ENCODE measurements at places on chromosomes 6 and 20. TPM values are rescaled to one million over a fixed set of nuclear protein-coding genes. Genes with fewer than 3 reads are reported as not detected.
A peak's percentile ranks its signal among the peaks of the same experiment; 100 is the strongest.

The CD83 gene
- 9.0 TPM for total RNA-seq

The SLC52A3 gene
- 8.5 TPM for total RNA-seq

The OXT gene
- not detected for total RNA-seq

The CRISP3 gene
- 22.7 TPM for total RNA-seq

GRCh38 chr6:40164345-40164755, 230.1 kb upstream of the MOCS1 start:
- no peak overlapping the region for H3K27ac ChIP-seq
- H3K4me3 ChIP-seq, result peak overlapping the region; percentile 21
- no peak for DNase-seq
- H3K4me1 ChIP-seq, result peaks cover 20% of the 10 kb centered on the region

DNA sequence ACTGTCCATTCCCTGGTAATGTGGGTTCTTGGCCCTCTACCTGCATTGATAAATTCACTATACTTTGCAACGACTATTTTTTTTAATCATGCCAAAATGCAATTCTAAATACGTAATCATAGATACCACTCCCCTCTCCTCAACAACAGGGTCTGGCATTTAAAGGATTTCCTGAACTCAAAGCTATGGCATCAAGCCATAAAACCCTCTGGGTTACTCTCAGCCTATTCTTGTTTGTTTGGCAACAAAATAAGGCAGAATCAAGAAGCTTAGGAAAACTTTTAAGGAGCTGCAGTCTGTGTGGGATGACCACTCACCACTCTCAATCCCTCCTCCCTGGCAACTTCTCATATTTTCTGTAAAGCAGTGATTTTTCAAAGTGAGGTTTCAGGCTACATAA, 669.9 kb upstream of the ID4 start:
- H3K4me1 ChIP-seq, result no peaks in the 10 kb centered on the region
- DNase-seq, result no peak
- H3K4me3 ChIP-seq, result no peak overlapping the region
- no peak overlapping the region for H3K27ac ChIP-seq
- no peaks in the 10 kb centered on the region for H3K36me3 ChIP-seq
- H3K27me3 ChIP-seq, result no peaks in the 10 kb centered on the region

DNA sequence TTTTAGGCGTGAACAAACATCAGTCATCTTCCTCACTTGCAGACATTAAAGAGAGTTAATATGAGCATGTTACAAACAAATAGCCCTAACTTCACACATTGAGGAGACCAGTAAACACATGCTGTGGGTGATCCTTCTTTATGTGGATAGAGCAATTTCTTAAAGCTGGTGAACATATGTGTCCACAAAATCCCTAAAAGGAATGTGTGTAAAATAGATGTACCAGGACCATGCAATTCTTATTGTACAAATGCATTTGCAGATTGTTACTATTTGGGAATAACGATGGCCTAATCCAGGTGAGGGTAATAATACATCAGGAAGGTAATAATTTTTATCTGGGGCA, 228.9 kb downstream of the ALDH8A1 start:
- peak overlapping the region; percentile 73 for H3K27ac ChIP-seq
- H3K36me3 ChIP-seq, result no peaks in the 10 kb centered on the region
- peaks cover 50% of the 10 kb centered on the region for H3K4me1 ChIP-seq
- DNase-seq, result no peak
- no peaks in the 10 kb centered on the region for H3K27me3 ChIP-seq
- H3K4me3 ChIP-seq, result no peak overlapping the region

DNA sequence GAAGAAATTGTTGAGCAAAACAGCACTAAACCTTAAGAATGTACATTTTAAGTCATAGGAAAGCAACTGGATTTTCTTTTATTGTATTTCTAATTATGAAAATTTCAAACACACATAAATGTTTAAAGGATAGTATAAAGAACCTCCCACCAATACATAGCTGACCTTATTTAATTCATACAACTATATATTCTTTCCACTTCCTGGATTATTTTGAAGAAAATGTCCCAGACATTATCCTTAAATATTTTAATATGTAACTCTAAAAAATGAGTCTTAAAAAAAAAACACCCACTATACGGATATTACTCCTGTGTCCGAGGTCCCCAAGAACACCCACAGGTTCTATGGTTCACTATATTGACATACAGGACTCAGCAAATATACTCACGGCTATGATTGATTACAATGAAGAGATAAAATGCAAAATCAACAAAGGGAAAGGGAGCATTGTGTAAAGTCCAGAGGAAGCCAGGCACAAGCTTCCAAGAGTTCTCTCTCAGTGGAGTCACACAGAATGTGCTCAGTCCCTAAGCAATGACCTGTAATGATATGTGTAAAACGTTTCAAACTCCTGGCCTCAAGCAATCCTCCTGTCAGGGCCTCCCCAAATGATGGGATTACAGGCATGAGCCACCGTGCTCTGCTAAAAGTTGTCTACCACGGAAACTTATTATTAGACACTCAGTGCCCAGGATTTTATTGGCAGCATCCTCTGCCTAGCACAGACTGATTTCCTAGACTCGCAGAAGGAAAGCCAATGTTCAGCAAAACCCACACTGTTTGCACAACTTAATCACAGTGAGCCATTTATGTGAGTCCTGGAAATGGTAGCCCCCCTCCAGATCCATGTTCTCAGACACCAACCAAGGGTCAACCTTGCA, 23.2 kb downstream of the GLYATL3 start:
- H3K4me1 ChIP-seq, result no peaks in the 10 kb centered on the region
- no peaks in the 10 kb centered on the region for H3K27me3 ChIP-seq
- DNase-seq, result no peak
- H3K27ac ChIP-seq, result no peak overlapping the region

- H3K27ac ChIP-seq, result no peak overlapping the region
- no peak for DNase-seq
- H3K36me3 ChIP-seq, result no peaks in the 10 kb centered on the region
- no peaks in the 10 kb centered on the region for H3K27me3 ChIP-seq
Observed at GRCh38 chr6:14146506-14147096, 29.0 kb downstream of the CD83 start.

DNA sequence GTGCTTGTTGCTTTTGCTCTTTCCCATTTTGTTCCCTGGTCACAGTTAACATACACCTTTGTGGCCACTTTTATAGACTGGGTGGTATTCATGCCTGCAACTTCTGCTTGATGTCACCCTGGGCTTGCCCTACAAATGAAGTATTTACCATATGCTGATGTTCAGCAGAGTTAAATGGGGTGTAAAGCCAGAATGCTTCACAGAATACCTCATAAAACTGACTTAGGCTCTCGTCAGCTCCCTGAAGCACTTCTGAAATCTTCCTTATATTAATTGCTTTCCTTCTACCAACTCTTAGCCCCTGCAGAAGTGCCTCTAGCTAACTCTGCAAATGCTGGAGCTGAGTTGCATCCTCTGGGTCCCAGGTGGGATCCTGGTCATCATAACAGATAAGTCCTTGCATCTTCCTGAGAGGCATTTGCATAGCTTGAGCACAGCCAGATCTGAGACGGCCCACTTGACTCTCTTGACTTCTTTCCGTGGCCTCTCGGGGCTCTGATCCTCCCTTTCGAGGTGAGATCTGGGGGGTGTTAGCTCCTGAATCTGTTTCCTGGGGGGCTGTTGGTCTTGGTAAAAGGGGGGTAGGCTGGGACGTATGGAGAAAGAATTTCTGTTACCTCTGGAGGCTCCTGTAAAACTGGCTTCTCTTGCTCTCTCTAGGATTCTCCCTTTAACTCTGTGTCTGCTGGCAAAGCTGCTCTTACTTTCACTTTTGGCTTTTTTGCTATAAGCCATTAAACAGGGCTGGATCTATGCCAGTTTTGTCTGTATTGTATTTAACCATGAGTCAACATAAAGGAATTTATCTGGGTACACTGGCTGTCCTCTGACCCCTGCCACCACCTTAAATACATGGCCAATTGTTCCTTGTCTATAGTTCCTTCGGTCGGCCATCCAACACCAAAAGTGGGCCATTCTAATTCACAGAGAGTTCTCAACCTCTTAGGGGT, 223.0 kb upstream of the SYNCRIP start:
- no peaks in the 10 kb centered on the region for H3K36me3 ChIP-seq
- H3K4me1 ChIP-seq, result peaks cover 23% of the 10 kb centered on the region
- no peak for DNase-seq
- no peak overlapping the region for H3K27ac ChIP-seq
- peak overlapping the region; percentile 43 for H3K4me3 ChIP-seq

- no peaks in the 10 kb centered on the region for H3K36me3 ChIP-seq
- H3K27me3 ChIP-seq, result peaks cover 100% of the 10 kb centered on the region
- peaks cover under 1% of the 10 kb centered on the region for H3K4me1 ChIP-seq
Observed at GRCh38 chr6:27553123-27553904, 80.4 kb upstream of the ZNF184 start.

GRCh38 chr6:1965596-1966224, 279.7 kb downstream of the GMDS start:
- DNase-seq, result no peak
- H3K4me3 ChIP-seq, result no peak overlapping the region
- H3K27ac ChIP-seq, result no peak overlapping the region
- H3K4me1 ChIP-seq, result no peaks in the 10 kb centered on the region

DNA sequence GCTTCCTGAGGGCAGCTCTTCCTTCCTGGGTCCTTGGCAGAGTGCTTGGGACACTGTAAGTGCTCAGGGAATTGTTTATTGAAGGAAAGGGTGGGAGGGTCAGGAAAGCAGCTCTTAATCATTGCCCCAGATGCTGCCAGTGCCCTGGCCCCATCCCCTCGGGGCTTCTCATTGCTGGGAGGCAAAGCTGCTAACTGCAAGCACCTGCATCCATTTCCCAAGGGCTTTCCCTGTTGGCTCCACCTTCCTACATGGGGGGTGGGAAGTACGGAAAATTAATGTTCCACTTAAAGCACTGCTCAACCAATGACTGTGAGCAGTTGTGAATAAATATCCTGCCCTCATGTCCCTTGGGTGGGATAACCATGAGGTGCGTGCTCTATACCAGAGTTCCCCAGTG, 56.4 kb downstream of the NDUFAF5 start:
- no peak overlapping the region for H3K4me3 ChIP-seq
- no peaks in the 10 kb centered on the region for H3K36me3 ChIP-seq
- H3K4me1 ChIP-seq, result peaks cover 4% of the 10 kb centered on the region
- H3K27me3 ChIP-seq, result no peaks in the 10 kb centered on the region
- no peak overlapping the region for H3K27ac ChIP-seq

- no peaks in the 10 kb centered on the region for H3K36me3 ChIP-seq
- no peak overlapping the region for H3K4me3 ChIP-seq
- DNase-seq, result no peak
- H3K4me1 ChIP-seq, result no peaks in the 10 kb centered on the region
- no peaks in the 10 kb centered on the region for H3K27me3 ChIP-seq
Observed at GRCh38 chr6:50699051-50699775, 14.1 kb upstream of the TFAP2D start.

Measured in suprapubic skin (tissue), 4 donors.